ENCODE measurements at places on chromosomes 3 and 15.

GRCh38 chr3:107833722-107834416, 257.0 kb downstream of the CD47 start:
- no peak for DNase-seq

DNA sequence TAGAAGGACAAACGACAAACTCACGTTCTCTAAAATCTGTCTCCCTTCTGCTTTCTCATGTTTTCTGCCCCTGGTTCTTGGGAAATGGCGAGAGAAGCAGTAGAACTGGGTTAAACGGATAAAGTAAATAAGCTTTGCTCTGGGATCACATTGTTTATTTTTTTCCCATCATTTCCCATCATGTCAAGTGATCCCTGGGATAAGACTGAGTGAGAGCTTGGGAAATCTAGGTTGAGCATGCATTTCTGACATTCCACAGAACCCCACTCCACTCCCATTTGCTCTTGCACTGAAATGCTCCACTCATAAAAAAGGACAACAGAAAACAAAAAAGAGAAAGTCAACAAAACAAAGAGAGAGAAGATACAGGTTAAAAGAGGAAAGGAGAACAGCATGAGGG, 69.1 kb downstream of the SEMA6D start:
- DNase-seq, result no peak

GRCh38 chr3:48636149-48636655, 941 bp upstream of the SLC26A6 start:
- no peak for DNase-seq

GRCh38 chr15:51162865-51163762, 68.4 kb upstream of the TNFAIP8L3 start:
- peak; percentile 42 for DNase-seq

- DNase-seq, result no peak
These were observed 562.6 kb downstream of the ZNF385D start for GRCh38 chr3:21188459-21188858.

DNA sequence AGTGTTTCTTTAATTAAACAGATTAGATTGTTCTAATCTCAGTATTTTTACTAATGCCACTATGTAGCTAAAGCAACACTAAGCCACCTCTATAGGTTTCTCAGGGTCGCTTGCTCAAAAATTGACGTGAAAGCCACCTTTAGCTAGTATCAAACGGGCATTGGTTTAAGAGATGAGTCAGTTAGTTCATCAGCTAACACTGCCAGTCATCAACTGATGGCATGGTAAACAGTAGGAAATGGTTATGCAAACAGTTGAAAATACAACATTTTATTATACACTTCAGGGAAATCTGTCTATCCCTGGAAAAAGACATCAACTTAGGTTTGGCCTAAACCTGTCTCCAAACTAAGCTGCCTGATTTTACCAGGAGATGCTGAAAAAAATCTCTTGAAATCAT, 582.3 kb upstream of the NAALADL2 start:
- DNase-seq, result no peak

DNA sequence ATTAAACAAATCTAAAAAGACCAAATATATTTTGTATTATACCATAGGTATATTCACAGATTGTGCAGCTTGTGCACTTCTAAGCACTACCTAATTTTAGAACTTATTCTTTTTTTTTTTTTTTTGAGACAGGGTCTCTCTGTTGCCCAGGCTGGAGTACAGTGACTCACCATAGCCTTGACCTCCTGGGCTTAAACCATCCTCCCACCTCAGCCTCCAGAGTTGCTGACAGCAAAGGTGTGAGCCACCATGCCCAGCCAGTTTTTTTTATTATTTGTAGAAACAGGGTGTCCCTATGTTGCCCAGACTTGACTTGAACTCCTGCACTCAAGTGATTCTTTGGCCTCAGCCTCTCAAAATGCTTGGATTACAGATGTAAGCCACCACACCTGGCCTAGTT, 11.9 kb upstream of the TKT start:
- no peak for DNase-seq

GRCh38 chr3:20136231-20136630, 49.8 kb downstream of the SGO1 start:
- DNase-seq, result no peak

DNA sequence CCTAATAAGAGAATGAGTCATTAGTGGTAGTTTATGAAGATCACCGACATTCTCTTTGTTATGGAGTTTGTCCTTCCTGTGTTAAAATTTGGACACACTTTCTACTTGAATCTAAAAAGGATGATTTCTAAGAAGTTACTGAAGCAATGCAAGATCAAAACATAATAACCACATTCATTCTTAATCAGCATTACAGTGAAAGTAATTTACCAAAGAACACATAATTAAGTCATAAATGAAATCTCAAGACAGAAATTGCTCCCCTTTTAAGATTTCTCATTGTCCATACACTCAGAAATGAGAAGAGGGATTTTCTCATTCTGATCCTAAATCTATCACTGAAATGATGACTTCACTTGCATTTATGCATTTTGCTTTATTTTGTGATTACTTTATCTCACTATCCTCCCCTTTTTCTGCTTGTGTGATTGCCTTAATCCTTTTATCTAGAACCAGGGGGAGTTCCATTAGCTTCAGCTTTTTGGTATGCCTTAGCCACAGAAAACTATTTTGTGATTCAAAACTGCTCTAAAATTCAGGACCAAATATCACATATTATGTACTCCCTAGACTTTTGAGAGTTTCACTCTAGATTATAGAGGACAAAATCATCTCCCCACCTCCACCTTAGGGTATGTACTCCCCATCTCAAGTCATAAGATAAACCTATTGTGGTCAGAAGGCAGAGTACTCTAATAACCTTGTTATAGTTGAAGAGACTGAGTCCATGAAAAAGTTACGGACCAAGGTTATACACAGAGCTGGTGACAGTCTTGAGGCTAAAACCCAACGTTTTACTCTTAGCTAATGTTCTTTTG, 817.6 kb upstream of the CFAP20DC start:
- DNase-seq, result no peak

- DNase-seq, result no peak
These were observed 80.3 kb downstream of the STAG1 start for GRCh38 chr3:136671921-136672320.

- no peak for DNase-seq
These were observed 51.6 kb upstream of the ACKR4 start for GRCh38 chr3:132545471-132545870.

GRCh38 chr3:130839813-130840212, 54.1 kb upstream of the ATP2C1 start:
- no peak for DNase-seq

GRCh38 chr3:13371100-13372075, 48.7 kb downstream of the NUP210 start:
- no peak for DNase-seq

DNA sequence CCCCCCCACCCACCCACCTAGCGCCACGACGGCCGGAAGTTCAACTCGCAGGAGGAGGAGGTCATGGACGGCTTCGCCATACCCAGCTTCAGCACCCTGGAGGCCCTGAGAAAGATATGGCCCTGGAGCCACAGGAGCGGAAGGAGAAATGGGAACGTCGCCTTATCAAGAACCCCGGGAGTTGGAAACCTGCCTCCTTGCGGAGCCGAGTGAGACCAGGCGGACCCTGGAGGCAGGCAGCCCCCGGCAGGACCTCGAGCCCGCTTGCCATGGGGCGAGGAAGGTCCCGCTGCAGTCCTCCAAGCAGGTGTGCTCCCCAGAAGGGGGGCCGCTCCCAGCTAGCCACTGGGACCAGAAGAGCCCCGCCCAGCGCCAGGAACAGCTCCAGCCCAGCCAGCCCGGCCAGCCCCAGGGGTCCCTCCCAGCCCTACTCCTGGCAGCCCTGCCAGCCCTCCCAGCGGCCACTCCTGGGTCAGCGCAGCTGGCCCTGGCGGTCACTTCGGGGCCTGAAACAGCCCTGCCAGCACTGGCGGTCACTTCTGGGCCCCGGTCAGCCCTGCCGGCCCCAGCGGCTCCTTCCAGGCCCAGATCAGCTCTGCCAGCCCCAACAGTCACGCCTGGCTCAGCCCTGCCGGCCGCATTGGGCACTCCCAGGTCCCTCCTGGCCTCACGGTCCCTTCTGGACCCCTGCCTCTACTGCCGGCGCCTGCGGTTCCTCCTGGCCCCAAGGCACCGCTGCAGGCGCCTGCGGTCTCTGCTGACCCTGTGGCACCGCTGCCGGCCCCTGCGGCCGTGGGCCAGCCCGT, 10.3 kb upstream of the ROPN1B start:
- DNase-seq, result no peak

- DNase-seq, result no peak
These were observed 68.1 kb upstream of the DLG1 start for GRCh38 chr3:197366301-197367044.

Measured in stimulated activated naive CD4-positive, alpha-beta T cell treated with Interleukin-2 at 50 U/mL for 16 hours (primary cell).